ENCODE measurements at places on chromosomes 12 and 14.
A peak's percentile ranks its signal among the peaks of the same experiment; 100 is the strongest.

DNA sequence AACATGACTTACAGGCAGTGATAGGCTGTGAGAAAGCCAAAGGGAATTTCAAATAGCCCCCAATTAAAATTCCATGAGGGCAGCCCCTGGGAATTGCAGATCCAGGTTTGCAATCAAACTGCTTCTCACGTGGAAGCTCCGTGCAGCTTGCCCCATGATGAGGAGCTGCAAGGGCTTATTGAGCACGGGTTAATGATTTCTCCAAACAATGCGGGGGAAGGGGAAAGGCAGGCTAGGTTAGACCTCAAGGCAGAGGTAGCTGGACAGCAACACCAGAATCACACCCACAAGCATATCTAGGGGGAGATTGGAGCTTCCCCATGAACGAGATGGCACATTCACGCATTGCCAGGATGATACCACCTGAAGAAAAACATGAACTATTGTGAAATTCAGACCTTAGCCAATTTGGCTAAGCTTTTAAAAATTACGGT lies 5.0 kb upstream of the DUSP6 start:
- DNase-seq = no peak

- DNase-seq = no peak
Measured at GRCh38 chr12:6074979-6075585, 49.4 kb downstream of the VWF start.

DNA sequence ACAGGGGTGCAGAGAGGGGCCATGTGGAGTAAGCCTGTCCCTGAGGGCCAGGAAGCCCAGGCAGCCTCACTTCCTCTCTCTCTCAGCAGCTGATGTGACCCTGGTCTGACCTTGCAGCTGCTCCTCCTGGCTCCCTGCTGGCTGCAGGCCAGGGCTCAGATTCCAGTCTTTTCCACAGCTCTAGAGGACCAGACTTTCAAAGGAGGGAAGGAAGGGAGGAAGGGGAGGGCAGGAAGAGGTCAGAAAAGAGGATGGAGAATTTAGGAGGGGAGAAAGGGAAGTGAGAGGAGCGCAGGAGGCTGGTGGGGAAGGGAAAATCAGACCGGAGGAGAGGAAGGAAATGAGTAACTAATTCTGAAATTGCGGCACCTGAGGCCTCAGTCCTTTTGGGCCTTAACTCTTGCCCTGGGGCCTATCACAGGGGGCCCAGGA lies 40.9 kb upstream of the VASH1 start:
- peak; percentile 90 for DNase-seq

GRCh38 chr12:52091869-52092268 lies 12.4 kb downstream of the SMIM41 start:
- DNase-seq = no peak

DNA sequence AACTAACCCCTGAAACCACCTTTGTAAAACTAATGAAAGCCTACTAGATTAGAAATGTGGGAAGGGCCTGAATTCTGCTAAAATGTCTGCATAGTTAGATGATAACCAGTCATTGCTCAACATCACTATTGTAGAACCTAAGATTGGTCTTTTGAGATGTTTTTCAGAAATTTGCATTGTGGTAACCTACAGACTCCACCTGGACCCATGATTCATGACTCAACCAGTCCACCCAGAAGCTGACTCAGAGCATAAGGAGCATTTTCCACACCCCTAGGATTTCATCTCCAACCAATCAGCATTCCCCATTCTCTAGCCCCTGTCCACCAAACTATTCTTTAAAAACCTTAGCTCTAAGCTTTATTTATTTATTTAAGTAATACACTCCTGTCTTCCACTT lies 30.4 kb upstream of the CHGA start:
- DNase-seq = no peak

DNA sequence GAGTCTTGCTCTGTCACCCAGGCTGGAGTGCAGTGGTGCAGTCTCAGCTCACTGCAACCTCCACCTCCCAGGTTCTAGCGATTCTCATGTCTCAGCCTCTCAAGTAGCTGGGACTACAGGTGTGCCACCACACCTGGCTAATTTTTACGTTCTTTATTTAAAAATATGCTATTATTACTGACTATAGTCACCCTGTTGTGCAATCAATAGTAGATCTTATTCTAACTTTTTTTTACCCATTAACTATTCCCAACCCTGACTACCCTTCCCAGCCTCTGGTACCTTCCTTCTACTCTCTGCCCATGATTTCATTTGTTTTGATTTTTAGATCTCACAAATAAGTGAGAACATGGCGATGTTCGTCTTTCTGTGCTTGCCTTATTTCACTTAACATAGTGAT lies 2.5 kb downstream of the OXA1L start:
- no peak for DNase-seq

DNA sequence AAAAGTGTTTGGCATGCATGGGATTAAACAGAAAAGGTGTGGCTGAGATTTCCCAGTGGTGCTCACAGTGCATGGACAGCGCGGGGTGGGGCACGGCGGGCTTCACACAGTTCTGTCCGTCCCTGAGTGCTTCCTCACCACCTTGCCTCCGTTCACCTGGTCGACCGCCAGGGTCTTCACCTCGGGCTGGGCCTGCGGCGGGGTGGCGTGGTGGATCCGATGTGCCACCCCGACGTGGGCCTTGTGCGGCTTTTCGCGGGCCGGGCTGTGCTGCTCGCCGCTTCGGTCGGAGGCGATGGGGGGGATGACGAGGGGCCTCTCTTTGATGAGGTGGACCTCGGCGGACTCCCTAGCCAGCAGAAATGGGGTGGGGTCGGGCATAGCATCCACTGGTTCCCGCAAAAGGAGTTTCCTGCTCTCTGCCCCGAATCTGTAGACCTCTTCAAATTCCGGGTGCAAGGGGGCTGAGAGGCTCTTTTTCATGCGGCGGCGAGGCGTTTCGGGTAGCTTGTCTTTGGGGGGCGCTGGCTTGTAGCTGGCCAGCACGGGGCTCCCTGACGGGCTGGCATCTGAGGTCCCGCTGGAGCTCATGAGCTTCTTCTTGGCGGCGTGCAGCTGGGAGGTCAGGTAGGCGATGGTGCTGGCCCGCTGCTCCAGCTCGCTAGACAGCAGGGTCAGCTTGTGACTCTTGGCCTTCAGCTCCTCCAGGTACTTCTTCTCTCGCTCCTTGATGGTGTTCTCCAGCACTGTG lies 35.5 kb downstream of the CCDC92 start:
- no peak for DNase-seq

- DNase-seq = no peak
Measured at GRCh38 chr12:62963486-62964041, 28.6 kb upstream of the PPM1H start.

DNA sequence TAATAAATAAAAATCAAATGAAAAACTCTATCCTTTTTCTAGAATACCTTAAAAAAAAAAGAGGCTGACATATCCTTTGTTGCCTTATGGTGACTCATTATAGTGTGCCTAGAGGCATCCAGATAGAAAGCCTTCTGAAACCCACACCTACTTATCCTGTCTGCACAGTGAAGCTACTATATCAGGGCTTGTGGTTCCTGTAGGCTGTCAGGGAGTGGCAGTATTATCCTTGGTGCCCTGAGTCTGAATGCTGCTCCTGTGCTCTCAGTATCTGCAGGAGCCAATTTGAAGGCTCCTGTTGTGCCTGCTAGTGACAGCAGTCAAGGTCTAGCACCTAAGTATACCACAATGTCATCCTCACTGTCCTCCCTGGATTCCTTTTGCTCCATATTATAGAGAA lies 168.4 kb upstream of the AVPR1A start:
- no peak for DNase-seq

GRCh38 chr12:116689979-116690744 lies 47.7 kb downstream of the SPRING1 start:
- no peak for DNase-seq

- no peak for DNase-seq
Measured at GRCh38 chr14:77139540-77140358, 1.8 kb downstream of the ZDHHC22 start.

DNA sequence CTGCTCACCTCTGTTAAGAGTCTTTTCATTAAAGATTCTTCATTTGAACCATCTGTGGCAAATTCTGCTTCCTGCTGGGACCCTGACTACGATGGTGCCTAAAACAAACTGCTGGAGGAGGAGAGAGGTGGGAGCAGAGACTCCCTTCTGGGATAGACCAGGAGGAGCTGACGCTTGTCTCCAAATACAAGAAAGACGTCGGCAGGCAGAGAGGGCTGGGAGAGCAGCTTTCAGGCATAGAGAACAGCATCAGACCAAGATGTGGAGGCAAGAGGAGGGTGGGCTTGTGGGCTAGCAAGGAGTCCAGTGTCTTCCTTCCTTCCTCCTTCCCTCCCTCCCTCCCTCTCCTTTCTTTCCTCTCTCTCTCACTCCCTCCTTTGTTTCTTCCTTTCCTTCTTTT lies 358.6 kb downstream of the VRK1 start:
- no peak for DNase-seq

GRCh38 chr12:72406111-72406510 lies 133.9 kb downstream of the TRHDE start:
- no peak for DNase-seq

- no peak for DNase-seq
Measured at GRCh38 chr14:99744199-99744872, 48.9 kb upstream of the EML1 start.

- no peak for DNase-seq
Measured at GRCh38 chr12:9027161-9028059, 38.1 kb downstream of the KLRG1 start.

DNA sequence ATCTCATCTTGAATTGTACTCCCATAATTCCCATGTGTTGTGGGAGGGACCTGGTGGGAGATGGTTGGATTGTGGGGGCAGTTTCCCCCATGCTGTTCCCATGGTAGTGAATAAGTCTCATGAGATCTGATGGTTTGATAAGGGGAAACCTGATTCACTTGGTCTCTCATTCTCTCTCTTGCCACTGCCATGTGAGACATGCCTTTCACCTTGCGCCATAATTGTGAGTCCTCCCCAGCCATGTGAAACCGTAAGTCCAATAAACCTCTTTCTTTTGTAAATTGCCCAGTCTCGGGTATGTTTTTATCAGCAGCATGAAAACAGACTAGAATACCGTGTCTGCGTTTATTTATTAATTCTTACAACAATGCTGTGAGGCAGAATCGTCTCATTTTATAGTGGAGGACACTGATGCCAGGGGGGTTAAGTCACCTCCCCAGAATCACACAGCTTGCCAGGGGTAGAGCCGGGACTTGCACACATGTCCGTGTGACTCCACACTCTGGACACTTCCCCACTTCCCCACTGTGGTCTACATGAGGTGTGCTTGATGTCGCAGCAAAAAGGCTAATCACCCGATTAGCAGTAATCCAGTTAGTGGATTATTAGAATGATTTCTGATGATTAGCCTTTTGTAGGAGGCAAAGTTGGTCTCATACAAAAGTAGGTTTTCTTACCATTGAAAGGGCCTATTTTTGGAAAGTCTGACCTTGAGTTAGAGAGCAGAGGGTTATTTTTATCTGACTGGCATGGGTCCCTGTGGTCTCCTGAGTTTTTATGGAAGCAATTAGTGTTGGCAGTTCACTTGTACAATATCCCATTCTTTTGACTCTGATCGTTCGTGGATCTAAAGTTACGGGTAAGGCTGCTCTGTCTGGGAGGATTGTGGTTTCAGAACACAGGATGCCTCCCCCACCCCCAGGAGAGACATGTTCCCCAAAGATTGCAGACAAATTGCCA lies 47.4 kb upstream of the BCL7A start:
- no peak for DNase-seq

DNA sequence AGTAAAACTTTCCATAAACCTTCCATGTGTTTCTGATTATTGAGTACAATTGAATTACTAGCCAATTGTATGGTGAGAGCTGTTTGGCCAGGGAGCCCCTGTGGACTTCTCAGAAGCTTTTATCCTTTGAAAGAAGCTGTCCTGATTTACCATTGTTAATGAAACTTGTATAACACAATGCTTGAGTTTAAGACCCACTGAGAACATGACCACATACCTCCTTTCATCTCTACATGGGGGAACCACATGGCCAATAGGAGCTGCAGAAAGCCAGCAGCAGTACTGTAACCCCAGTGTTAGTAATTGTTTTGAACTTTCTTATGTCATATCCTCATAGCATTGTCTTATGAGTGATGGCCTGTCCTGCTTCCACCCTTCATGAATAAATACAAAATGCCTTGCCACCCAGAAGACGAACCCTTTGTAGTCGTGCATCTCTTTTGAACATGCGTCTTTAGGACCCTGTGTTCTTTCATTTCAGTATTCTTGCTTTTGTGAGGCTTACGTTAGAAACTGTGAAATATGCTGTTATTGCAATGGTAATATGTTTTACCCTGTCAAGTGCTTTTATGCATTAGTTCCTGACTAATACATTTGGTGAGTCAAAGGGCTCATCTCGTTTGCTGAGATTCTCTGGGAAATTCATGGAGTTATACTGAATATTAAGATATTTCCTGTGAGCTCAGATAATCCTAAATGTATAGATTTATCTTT lies 815.7 kb downstream of the NRXN3 start:
- no peak for DNase-seq

DNA sequence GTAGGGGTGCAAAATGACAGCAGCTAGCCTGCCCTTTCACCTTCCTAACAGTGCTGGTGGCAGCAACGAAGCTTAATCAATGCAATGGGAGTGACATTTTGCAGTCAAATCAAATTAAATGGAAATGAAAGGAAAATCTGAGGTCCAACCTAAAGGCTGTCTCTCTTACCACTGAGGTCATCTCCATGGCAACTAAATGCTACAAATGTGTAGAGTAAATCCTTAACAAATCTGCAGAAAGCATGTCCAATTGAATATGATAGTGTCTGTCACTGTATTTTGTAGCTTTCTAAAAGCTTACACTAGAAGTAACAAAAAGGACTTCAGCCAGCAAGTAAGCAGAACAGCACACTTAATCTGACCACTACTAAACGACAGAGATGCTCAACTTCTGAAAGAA lies 488.8 kb downstream of the BCAT1 start:
- DNase-seq = no peak

GRCh38 chr14:75418850-75419768 lies 8.7 kb upstream of the JDP2 start:
- no peak for DNase-seq

GRCh38 chr14:104385531-104386101 lies 193.9 kb upstream of the C14orf180 start:
- peak; percentile 10 for DNase-seq

DNA sequence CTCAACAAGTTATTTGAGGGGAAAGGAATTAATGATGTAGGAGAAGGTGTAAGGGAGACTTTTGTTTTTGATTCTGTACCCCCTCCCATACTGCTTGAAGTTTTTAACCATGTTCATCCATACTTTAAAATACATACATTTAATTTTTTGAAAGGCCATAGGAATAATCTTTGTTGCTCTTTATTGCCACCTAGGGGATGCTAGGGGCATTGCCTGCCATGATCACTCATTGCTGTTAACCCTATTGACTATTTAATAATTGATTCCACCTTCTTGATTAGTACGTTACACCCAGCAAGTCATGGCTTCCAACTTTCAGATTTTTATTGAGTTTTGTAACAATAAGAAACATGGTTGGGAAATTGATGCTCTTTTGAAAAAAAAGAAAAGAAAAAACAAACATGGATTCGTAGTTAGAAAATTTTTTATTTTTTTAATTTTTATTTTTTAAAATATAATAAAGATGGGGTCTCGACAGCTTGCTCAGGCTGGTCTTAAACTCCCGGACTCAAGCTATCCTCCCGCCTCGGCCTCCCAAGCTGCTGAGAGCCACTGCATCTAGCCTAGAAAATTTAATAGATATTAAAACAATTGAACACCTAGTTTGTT lies 8.5 kb upstream of the PRKAB1 start:
- DNase-seq = no peak
